ENCODE measurements at places on chromosomes 6 and 20. TPM values are rescaled to one million over a fixed set of nuclear protein-coding genes. Genes with fewer than 3 reads are reported as not detected.

The RBBP9 gene
- 9.3 TPM for total RNA-seq

The BCAS1 gene
- 145 TPM for total RNA-seq

The SLCO4A1 gene
- 23.2 TPM for total RNA-seq

The PRELID3B gene
- total RNA-seq, result 37.8 TPM

The MYL9 gene
- 13.9 TPM for total RNA-seq

The RGS17 gene
- total RNA-seq, result 8.7 TPM

The NKX2-4 gene
- 0.27 TPM for total RNA-seq

The HLA-E gene
- 134 TPM for total RNA-seq

The GSTA2 gene
- total RNA-seq, result not detected

The ADGRF4 gene
- total RNA-seq, result not detected

The FAM110A gene
- total RNA-seq, result 4.4 TPM

The SLC17A9 gene
- total RNA-seq, result 3.8 TPM

The MYO6 gene
- total RNA-seq, result 80.6 TPM

The TRIM40 gene
- total RNA-seq, result not detected
